Uterus (tissue), 4 donors: ENCODE measurements at places on chromosomes 11 and 22.

DNA sequence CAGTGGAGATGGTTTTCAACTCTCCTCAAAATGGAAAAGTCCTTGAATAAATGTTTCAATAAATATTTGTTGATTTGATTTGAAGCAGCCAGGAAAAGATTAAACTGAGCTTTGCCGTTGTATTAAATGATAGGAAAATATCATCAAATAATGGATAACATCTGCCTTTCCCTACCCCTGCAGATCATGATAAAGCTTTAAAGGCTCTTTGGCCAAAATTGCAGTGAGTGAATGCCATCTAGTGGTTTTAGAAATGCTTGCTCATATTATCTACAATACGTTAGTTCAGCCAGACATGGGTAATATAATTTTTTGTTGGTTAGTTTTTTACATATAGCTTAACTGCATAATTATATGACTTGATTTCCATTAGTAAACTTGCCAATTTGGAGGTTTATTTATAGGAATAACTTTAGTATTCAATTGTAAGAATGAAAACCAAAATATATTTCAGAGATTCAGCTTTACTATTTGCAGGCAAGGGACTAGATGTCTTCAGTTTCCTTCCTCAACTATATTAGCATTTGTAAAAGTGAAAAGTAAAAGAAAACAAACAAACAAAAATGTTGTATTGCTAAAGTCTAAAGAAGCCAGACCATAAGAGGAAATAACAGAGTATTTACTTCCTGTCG is 159.2 kb downstream of the MSANTD4 start:
- DNase-seq: no peak
- no peak overlapping the region for H3K4me3 ChIP-seq
- no peak overlapping the region for H3K27ac ChIP-seq
- H3K4me1 ChIP-seq: no peaks in the 10 kb centered on the region

DNA sequence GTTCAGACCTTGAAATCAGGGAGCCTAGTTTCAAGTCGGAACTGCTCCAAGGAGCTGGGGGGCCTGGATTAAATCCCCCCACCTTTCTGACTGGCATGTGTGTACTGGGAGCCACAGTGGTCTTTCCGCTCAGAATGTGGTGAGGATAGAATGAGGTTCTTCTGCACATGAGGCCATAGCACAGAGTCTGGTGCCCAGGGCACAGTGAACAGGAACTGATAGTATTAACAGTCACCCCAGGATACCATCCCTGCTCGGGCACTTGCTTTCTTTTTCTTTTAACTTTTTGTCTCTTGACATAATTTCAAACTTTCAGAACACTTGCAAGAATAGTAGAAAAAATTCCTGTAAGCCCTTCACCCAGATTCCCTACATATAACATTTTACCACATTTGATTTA is 28.8 kb downstream of the LMO1 start:
- H3K36me3 ChIP-seq: no peaks in the 10 kb centered on the region
- H3K4me3 ChIP-seq: no peak overlapping the region
- no peaks in the 10 kb centered on the region for H3K4me1 ChIP-seq
- no peak for DNase-seq
- H3K27me3 ChIP-seq: no peaks in the 10 kb centered on the region
- H3K27ac ChIP-seq: no peak overlapping the region

GRCh38 chr22:41237707-41238569 is 2.8 kb downstream of the CHADL start:
- no peaks in the 10 kb centered on the region for H3K36me3 ChIP-seq
- peak overlapping the region; percentile 2 for H3K4me3 ChIP-seq
- no peaks in the 10 kb centered on the region for H3K4me1 ChIP-seq

DNA sequence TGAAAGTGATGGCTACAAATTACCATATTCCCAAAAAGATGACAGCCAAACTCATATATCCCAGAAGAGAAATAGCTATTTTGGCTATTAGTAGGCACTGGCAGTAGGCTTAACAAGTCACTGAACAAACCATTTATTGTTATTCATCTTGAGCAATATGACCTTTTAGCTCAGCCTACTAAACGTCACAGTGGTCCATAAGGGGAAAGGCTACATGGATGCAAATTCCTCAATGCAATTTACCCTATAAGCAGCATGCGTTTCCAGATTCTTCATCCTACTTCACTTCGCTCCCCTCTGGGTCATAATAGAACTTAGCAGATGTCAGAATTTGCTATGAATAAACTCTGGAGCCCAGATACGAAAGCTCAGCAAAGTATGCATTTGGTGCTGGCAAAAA is 114.0 kb downstream of the SIK3 start:
- no peaks in the 10 kb centered on the region for H3K27me3 ChIP-seq
- no peak for DNase-seq

- H3K27me3 ChIP-seq: no peaks in the 10 kb centered on the region
- H3K27ac ChIP-seq: no peak overlapping the region
- no peaks in the 10 kb centered on the region for H3K4me1 ChIP-seq
Measured at GRCh38 chr11:122917311-122917710, 34.8 kb downstream of the JHY start.
